Neural cell (in vitro differentiated cells): ENCODE measurements at places on chromosomes 1 and 21. TPM values are rescaled to one million over a fixed set of nuclear protein-coding genes. Genes with fewer than 3 reads are reported as not detected.

The RNF186 gene
- polyA plus RNA-seq: not detected in 2 replicates

The RSRP1 gene
- 152 and 172 TPM in 2 replicates for polyA plus RNA-seq

The SAMD11 gene
- 11.2 and 21.6 TPM in 2 replicates for polyA plus RNA-seq

The FAM151A gene
- polyA plus RNA-seq: not detected in 2 replicates
